Kidney (tissue), 22 donors: ENCODE measurements at places on chromosomes 1 and 21.
A peak's percentile ranks its signal among the peaks of the same experiment; 100 is the strongest.

DNA sequence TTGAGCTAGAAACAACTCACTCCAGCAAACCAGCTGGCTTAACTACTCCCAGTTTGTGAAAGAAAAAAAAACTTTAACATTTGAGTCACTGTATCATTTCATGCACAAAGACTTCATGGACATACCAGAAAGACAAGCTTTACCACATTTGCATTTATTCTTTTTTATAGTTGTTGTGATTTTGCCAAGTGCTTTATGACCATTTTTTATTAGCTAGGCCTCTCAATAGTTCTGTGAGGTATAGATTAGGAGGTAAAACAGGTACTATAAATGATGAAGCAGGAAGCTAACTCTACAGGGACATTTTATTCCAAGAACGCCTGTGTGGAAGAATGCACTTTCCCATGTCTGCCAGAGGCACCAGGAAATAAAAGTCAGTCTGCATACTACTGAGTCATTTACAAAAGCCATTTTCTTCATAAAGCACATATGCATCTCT is 8.2 kb upstream of the DENND1B start:
- peak; percentile 21 for DNase-seq

GRCh38 chr21:35303085-35303484 is 254.0 kb upstream of the RUNX1 start:
- DNase-seq, result no peak

DNA sequence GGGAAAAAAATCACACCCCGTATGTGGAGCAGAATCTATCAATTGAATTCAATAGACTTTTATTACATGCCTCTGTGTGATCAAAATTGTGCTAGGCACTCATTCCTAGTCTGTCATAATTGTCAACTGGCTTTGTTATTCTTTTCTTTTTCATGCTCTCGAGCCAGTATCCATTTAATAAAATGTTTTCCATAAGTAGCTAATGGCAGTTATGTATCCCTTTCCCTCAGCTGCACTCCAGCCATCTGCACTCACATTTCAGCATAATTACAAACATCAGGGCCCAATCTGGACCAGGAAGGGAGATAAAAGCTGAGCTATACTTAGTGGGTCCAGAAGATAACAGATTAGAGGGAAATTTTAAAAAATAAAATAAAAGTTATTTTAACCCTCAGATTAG is 15.9 kb downstream of the RGS5 start:
- DNase-seq, result no peak

GRCh38 chr1:203871114-203871880 is 9.9 kb downstream of the SNRPE start:
- DNase-seq, result peak; percentile 56

GRCh38 chr1:66439031-66439740 is 94.8 kb upstream of the SGIP1 start:
- DNase-seq, result no peak
